Stimulated activated CD8-positive, alpha-beta memory T cell treated with anti-CD3 and anti-CD28 coated beads, Interleukin-15, amount 100 ng/mL, for 24 hours (primary cell): ENCODE measurements at places on chromosomes 2 and 18.

DNA sequence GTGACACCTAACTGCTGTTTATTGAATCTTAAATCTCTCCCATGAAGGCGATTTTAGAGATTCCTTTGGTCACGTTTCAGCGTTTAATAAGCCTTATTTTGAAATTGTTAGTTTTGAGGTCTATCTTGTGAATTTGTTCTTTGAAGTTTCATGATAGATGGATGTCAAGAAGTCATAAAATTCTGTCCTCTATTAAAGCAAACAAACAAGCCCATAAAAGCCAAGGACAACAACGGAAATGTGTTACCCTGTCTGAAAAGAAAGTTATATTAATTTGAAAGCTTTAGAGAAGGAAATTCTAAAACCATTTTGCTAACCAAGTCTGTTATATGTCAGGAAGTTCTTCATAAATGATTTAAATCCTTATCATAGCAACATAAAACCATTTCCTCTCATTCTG is 7.0 kb upstream of the CAVIN2 start:
- no peak for DNase-seq

DNA sequence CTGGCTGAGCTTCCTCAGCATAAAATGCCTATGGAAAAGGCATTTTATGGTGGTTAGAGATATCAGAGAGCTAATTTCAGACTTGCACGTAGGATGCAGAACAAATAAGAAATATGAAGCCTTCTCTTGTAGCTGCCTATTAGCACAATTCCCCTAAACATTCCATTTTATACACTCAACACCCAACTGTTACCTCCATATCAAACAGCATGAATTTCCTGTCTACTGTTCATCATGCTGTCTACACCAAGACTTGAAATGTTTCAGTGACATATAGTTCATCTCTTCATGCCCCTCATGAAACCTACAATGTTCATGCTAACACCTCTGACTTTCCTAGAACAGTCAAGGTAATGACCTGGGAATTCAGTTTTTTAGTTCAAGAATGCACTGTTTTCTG is 249.9 kb downstream of the PIEZO2 start:
- DNase-seq: no peak

- DNase-seq: no peak
These were observed 277.4 kb upstream of the MC4R start for GRCh38 chr18:60649842-60650536.

- DNase-seq: no peak
These were observed 188.9 kb downstream of the C1D start for GRCh38 chr2:67873916-67874315.

- no peak for DNase-seq
These were observed 20.3 kb downstream of the NRP2 start for GRCh38 chr2:205702576-205702975.

GRCh38 chr18:8800445-8800844 is 95.1 kb downstream of the MTCL1 start:
- no peak for DNase-seq

- no peak for DNase-seq
These were observed 69.3 kb downstream of the MARCO start for GRCh38 chr2:119011162-119011909.

- DNase-seq: no peak
These were observed 7.2 kb downstream of the SLC30A6 start for GRCh38 chr2:32172870-32173269.

- DNase-seq: no peak
These were observed 9.1 kb upstream of the C1GALT1C1L start for GRCh38 chr2:43685357-43685756.

DNA sequence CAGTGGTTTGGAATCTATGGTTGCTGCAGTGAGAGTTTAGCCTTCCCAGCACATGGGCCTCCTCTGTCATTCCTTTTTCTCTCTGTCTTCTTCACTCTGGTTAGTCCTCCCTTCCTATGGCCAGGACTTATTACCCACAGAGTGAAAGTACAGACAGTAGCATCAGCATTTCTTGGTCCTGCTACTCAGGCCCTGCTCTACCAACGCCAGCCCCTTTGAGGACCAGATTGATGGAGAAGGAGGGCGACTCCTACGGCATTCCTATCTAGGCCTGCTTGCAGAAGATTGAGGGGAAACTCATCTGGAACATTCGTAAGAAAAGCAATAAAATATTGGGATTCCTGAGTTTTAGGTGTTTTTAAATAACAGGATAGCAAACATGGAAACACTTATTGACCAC is 43.5 kb downstream of the BMP10 start:
- no peak for DNase-seq

GRCh38 chr2:73891276-73891901 is 1.4 kb upstream of the ACTG2 start:
- no peak for DNase-seq
